ENCODE measurements at places on chromosomes 2 and 18.
A peak's percentile ranks its signal among the peaks of the same experiment; 100 is the strongest.

DNA sequence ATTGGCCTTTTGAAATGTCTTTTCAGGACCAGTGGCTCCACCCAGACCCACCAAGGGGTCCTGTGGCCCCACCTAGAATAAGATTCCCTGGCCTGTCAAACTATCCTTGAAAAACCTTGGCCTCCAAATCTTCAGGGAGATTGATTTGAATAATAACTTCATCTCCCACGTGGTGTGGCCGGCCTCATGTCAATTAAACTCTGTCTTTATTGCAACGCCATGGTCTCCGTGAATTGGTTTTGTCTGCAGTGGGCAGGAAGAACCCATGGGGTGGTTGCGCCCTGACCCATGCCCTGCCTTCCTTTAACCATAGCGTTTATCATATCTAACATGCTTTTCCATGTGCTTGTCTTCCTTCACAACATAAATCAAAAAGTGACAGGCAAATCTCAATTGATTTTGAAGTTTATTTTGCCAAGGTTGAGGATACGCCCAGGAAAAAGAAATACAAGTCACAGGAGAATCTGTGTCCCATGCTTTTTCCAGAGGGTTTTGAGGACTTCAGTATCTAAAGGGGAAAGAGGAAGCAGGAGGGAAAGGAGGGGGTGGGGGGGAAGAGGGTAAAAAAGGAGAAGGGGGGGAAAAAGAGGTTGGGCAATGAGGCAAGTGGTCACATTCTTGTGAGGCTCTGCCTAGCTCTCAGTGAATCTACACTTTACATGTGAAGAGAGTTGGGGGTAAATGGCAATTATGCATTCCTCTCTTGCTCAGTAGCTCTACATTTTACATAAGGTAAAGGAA lies 66.5 kb upstream of the CABLES1 start:
- no peak for DNase-seq

DNA sequence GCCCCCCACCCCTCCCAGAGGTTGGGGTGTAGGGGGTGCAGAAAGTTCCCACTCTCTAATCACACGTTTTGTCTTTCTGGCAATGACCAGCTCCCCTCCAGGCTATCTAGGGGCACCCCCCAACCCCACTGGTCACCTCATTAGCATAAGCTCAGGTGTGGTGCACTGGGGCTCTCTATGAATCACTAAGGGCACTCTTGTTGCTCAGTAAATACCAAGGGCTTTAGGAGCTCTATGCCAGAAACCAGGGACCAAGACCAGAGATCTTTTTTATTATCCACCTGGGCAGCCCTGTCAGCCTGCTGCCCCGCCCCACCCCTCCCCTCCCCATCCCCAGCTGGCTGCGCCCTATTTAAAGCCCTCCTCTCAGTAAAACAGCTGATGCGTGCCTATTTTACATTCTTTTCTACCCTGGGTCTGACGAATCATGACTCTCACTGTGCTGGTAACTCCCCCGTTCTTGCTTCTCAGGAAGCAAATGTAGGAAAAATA lies 24.3 kb downstream of the NCK2 start:
- no peak for DNase-seq

GRCh38 chr2:71460595-71461303 lies 7.4 kb downstream of the DYSF start:
- no peak for DNase-seq

GRCh38 chr2:188291617-188292347 lies at the start of gene GULP1:
TSS of gene GULP1 (plus strand) at chr2:188291874. CDS start at chr2:188477703, 185,829 bp downstream.
- peak; percentile 5 for DNase-seq

DNA sequence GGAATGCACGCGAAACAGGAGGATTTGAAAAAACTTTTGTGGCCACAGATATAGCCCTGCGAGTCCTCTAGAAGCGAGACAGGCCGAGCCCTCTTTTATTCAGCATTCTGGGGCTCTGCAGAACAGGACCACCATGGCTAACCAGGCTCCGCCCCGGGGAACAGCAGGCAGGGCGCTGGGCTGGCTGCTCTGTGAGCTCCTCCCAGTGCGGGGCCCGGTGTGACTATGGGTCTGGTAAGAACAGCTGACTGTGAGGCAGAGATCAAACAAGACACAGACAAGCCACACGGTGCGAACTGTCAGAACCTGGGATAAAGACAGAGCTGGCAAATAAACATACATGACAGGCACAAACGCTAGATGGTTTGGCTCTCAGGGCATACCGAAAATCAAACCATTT lies 15.5 kb downstream of the PXDN start:
- no peak for DNase-seq

GRCh38 chr18:38693104-38693503 lies 1127.5 kb upstream of the CELF4 start:
- no peak for DNase-seq

- no peak for DNase-seq
Observed at GRCh38 chr2:37068686-37069085, 15.5 kb downstream of the HEATR5B start.

DNA sequence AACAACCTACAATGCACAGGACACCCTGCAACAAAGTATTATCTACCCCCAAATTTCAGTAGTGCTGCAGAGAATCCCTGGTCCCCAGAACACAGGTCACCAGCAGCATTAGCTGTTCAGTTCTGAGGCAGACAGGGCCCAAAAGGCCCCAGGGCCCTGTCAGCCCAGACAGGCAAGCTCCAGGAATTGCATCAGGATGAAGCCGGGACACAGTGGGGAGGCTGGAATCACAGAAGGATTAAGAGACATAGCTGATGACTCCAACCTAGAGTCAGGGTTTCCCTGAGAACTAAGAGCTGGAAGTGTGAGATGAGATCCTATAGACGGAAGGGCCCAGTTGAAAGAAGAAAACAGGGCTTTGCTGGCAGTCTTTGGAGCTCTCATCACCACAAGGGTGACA lies 148.1 kb downstream of the GALNT14 start:
- DNase-seq = no peak

GRCh38 chr2:105113616-105114291 lies 75.9 kb downstream of the MRPS9 start:
- DNase-seq = no peak

- DNase-seq = no peak
Observed at GRCh38 chr2:85796341-85797262, 42.8 kb downstream of the ATOH8 start.

DNA sequence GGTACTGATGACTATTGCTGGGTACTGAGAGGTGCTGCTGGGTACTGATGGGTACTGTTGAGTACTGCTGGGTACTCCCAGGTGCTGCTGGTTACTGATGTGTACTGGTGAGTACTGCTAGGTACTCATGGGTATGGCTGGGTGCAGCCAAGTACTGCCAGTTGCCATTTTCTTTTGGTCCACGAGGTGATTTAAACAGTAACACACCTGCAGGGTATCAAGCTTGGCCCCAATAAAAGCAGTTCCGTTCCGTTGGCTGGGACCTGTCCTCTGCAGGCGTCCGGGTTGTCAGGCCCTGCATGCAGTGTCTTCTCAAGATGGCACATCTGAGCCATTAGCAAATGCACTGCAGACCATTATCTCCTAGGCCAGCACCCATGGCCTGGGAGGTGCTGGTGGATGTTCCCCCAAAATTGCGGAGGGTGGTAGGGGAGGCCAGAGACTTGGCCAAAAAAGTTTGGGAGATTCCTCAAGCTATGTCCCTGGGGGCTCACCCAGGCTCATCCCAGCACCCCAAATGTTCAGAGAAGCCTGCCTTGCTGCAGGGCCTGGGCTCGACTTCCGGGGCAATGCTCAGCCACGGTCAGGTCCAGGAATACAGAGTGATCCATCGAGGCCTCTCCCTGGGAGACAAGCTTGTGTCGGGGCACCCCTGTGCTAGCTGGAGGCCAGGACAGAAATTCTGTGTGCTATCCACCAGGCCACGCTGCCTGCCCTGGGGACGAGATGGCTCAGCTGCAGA lies 165.2 kb downstream of the TWIST2 start:
- no peak for DNase-seq

GRCh38 chr2:233402346-233402745 lies 48.1 kb downstream of the DGKD start:
- DNase-seq = no peak

DNA sequence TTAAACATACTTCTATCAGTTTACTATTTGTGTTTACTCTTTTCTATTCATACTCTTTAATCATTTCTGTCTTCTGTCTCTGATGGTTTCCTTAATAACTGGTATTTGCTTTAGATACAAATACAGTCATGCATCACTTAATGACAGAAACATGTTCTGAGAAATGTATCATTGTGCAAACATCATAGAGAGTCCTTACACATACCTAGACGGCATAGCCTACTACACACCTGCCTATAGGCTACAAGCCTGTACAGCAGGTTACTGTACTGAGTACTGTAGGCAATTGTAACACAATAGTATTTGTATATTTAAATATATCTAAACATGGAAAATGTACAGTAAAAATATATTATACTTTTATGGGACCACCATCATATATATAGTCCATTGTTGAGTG lies 36.3 kb downstream of the VSNL1 start:
- no peak for DNase-seq

GRCh38 chr2:46067062-46067461 lies 230.1 kb upstream of the EPAS1 start:
- no peak for DNase-seq

- DNase-seq = no peak
Observed at GRCh38 chr2:134331081-134331480, 77.2 kb downstream of the MGAT5 start.
